ENCODE measurements at places on chromosomes 16 and 17.

- no peak for DNase-seq
These were observed 12.1 kb upstream of the NLRC5 start for GRCh38 chr16:56977216-56977615.

DNA sequence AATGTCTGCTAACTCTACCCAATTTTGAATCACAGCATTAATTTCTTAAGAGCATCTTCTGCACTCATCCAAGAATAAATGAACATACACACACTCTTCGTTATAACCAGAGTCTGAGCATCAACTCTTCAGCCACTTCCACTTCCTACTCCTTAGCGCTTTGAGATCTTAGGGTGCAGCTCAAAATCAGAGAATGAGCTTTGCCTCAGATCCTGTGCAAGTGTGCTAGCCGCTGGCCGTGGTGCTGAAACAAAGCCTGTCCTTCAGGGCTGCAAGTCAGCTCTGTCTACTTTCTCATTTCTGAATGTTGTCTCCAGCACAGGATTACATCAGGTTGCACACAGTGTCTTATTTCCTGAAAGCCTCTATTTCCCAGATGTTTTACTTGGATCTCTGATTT is 165.4 kb downstream of the AIPL1 start:
- no peak for DNase-seq

DNA sequence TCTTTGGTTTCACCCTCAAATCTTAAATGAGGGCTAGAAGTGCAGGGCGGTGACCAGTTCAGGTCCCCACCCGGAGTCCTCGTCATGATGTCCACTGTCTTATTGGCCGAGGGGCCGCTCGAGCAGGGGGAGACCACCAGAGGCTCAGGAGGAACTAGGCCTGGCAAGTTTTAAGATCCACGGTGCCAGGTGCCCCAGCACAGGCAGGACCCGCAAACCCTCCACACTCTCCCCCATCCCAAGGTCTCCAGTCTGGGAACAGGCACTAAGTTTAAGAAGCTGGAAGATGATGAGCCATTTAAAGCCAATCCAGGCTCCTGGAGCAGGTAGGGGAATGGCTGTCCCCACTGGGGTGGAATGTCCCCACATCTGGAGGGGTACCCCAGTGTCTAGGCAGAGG is 4.1 kb downstream of the DLX3 start:
- DNase-seq, result no peak

DNA sequence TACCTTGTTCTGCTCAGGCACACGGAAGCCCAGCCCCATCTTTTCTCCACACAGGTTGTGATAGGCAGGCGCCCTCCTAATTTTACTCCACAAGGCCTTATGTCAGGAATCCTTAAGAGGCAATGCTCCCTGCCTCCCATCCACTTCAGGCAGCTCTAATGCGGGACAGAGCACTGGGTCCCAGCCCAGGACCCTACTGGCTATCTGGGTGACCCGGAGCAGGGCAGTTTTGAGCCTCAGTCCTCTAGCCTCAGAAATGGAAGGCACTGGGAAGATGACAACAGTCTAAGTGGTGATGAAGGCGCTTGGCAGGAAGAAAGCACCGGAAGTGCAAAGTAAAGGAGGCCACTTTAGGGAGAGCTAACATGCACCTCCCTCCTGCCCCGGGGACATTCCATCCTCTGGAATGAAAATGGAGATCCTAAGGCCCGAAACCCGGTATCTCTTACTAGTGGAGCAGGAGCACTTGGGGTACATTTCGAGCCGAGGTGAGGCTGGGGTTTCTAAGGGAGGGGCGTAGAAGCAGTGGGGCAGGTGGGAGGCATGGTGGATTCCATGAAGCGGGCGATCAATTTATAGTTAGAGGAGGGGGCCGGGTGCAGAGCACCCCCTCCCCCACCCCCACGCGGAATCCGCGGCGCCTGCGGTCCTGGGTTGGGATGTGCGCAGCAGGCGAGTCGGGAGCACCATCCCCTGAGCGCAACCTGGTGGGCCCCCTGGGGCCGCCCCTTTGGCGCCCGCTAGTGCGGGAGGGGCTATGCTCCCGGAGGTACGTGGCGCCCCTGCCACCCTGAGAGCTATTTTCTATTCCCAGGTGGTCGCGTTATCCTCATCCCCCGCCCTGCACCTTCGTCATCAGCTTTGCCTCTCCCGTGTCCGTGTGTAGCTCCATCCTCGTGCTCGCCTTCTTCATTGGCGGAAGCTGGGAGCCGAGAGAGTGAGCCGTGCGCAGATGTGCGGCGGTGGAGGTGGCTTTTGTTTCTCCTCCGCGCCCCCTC is 4.9 kb downstream of the MT1F start:
- no peak for DNase-seq

GRCh38 chr17:41518031-41518430 is 659 bp downstream of the KRT15 start:
- no peak for DNase-seq

DNA sequence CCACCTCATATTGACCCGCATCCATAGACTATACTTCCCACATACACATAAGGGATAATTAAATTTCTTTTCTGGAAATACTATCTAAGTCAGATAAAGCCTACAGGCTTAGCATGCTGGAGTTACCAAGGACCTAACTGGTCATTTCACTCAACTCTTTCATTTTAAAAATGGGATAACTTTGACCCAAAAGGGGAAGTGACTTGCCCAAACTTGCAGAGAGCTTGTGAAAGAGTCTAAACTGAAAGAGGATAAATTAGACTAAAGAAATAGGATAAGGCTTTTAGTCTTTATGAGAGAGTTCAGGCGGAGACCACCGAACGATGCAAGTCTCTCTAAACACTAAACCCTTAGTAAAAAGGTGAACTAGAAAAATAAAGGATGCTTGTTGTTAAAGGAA is 3.9 kb upstream of the KRT33A start:
- DNase-seq, result no peak

DNA sequence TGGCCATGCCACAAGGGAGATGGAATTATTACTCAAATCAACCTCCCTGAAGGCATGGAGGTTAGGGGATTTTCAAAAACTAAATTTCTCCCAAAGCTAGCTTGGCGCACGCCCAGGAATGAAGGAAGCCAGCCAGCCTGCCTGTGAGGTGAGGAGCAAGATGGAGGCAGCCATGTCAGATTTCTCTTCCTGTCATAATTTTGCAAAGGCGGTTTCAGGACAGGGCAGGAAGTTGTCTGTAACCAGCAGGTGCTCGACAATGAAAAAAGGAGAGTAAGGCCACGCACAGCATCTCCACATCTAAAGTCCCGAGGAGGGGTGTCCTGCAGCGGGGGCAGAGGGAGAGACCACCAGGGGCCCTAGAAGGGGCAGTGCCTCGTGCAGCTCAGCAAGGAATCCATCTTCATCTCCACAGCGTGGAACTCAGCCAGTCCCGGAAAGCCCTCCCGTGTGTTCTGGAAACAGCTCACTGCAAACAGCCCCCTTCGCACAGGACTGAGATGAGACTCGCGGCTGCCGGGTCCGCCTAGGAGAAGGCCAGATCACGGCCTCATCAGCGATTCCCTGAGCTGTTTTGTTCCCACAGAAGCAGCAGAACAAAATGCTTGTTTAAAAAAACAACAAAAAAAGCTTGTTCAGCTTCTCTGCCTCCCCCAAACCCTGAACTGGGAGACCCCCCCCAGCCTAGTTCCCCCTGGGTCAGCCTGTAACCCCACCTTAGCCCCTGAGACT is 47.8 kb downstream of the SLC7A5 start:
- DNase-seq, result no peak

- DNase-seq, result no peak
These were observed 11.4 kb upstream of the TNRC6C start for GRCh38 chr17:77946900-77947645.

- DNase-seq, result no peak
These were observed 548 bp upstream of the ADGRG5 start for GRCh38 chr16:57541754-57542435.

- DNase-seq, result peak; percentile 40
These were observed 20.1 kb downstream of the PLD6 start for GRCh38 chr17:17186051-17186450.

GRCh38 chr17:28857905-28858800 is 3.3 kb downstream of the ERAL1 start:
- no peak for DNase-seq

DNA sequence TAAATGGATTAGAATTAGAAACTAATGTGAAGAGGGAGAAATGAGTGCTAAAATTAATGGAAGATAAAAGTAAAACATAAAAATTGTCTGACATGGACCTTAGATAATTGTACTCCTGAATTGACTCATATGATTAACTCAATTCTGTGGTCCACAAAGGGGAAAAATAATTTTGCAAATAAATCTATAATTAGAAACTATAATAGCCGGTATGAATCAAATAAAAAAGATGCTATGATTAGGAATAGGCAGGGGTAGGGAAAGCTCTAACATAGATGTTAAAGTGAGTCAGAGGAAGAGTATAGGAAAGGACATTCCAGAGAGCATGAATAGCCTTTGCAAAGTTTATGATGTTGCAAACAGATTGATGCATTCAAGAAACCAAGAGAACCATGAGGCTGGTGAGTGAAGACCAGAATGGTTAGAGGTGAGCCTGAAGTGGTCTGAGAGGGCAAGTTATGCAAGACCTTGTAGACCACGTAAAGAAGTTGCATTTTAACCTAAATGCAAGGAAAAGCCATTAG is 262.1 kb upstream of the CA10 start:
- DNase-seq, result no peak

- DNase-seq, result no peak
These were observed 125.8 kb downstream of the DYNLRB2 start for GRCh38 chr16:80666378-80667250.

DNA sequence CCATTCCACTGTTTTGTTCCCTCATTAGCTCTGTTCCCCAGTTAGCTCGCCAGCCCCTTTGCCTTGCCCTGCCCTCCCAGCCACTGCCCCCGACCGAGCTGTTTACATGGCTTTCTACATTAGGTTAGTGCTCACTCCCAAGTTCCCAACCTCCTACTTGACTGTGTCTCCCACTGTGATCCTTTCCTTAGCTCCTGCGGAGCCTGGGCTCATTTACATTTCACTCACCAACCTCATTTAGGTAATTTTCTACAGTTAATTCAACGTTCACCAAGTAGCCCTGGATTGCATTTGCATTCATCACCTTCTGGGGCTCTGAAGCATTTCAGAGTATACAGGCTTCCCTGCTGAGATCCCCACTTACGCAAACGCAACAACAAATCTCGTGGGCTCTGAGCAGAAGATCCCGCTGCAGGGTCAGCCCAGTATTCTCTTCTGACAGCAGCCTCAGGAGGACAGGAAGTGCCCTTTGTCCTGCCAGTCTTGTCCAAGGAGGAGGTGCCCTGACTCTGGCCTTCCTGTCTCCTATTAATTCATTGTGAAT is 325.8 kb upstream of the CCL2 start:
- no peak for DNase-seq

- DNase-seq, result no peak
These were observed 34.1 kb downstream of the SRL start for GRCh38 chr16:4207683-4208340.

DNA sequence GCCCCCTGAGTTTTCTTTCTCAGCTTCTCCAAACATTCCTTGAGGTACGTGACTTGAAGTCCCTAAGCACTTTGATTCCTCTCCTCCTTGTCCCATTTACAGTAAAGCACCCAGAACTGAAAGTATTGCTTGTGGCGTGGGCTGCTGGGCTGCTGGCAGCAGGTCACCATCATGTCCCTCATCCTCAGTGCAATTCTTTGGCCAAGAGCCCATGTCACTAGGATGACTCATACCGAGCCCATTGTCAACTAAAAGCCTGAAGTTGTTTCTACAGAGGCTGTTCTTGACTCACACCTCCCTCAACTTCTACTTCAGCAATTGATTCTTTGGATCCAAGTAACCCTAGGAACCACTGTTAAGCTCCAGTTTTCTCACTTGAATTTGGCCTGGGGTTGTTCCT is 54.3 kb downstream of the KPNA2 start:
- DNase-seq, result no peak

DNA sequence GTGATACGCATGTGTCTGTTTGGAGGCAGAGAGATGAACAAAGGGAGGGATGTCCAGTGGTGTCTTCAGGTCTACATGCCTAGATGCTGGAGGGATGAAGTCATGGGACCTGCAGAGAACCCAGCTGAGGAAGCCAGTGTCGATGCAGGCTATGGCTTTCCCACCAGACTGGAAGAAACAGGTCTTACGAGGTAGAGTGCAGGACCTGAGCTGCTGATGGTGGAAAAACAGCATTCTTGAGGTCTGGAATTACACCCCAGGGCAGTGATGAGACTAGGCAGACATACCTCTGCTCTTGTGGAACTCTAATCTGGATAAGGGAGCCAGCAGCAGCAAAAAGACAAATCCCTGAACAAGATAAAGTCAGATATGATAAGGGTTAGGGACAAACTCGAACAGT is 37.4 kb downstream of the ARSG start:
- no peak for DNase-seq

DNA sequence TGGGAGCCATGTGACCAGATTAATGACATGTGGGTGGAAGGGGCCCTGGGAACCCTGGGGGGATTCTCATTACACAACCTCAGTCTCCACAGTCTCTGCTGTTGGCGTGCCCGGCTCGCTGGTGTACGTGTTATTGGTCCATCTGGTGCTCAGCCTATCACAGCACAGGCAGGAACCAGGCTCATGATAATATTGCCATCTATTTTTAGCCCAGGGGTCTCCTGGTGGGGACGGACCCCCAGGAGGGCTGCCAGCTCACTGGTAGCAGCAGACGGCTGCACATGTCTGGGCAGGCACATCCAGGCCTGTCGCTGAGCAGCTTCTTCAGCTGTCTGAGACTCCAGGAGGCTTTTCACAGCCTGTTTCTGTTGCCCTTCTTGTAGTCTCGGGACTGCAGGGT is 123.8 kb downstream of the RAB11FIP4 start:
- DNase-seq, result no peak

- DNase-seq, result no peak
These were observed 52.8 kb upstream of the C17orf78 start for GRCh38 chr17:37322826-37323561.

DNA sequence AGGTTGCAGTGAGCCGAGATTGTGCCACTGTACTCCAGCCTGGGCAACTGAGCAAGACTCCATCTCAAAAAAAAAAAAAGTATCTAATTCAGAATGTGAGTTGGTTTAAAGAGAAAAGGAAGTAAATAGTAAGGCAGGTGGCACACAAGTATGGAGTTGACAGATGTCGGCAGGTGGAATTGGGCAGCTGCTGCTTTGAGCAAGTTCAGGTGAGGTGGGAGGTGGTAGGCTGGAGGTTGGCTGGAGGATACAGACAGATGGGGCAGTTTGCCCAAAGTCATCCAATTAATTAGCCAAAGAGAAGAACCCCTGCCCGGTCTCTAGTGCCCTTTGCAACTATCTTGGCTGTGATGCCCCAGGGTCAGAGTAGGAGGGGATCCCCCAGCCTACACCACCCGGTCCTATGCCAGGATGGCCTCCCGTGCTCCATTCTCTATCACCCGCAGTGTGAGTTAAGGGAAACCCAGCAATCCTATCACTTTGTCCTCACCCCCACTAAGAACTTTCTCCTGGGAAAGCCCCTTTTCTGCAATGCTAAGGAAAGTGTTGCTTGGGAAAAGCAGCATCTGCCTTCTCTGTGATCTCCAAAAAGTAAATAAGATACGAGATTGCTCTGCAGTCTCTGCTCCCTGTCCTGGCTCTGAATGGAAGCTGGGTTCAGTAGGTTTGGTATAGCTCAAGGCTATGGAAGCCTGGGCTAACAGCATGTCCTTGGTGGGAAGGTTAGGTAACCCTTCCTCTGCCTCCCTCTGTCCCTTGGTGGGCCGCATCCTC is 32.2 kb downstream of the SLC12A3 start:
- DNase-seq, result no peak
